ACHN (cell line): ENCODE measurements at places on chromosomes 1 and 21.

DNA sequence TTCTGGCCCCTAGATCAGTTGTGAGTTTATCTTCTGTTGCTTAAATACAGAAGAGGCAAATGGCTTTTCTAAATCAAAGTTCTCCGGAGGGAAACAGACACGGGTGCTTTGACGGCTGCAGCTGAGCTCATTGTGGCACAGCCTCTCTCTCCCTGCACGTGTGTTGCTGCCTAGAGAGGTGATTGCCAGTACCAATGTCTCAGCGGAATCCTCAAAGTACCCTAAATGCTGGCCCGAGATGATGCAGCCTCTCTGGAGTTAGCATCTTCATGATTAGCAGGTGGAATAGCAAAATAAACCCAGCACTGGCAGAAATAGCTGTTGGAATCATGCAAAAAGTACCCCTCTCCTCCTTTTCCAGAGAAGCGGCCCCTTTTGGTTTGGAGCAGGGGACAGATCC, 192.2 kb downstream of the PRDM2 start:
- DNase-seq: no peak

GRCh38 chr1:168145184-168146159, 8.7 kb upstream of the GPR161 start:
- DNase-seq: peak; percentile 92

GRCh38 chr1:24349891-24350290, 30.7 kb downstream of the GRHL3 start:
- no peak for DNase-seq

DNA sequence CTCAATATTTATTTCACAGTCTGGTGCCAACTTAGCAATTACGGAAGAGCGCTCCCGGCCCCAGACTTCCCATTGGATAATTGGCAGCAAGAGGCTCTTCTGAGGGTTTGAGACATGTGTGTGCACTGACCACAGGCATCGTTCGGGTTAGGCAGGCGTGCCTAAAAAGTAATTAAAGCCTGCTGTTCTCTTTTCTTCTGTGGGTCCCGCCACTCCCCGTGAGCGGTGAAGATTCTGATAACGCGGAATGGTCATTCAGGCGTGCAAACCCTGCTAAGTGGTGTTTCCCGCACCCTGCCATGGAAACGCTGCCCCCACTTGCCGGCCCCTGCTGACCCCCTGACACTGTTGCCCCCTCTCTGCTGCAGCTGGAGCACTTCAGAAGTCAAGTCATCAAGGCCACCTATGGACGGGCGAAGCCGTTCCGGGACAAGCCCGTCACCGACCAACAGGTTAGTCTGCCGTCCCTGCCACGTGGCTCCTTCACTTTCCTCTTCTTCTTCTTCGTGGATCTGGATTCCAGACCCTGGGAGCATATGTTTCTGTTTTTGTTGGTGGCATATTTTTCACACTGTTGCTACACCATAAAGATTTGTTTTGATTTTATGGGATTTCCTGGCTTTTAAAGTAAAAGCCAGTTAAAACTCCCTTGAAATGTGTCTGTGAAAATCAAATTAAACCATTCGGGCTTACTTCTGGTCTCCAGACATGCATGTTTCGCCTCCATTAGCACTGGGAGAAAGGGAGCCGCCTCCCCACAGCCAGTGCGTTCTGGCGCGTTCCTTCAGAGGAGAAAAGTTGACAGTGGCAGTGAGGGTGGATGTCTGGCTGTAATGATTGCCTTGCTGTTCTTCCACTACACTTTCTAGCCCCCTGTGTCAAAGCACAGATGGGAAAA, 79.9 kb downstream of the FHAD1 start:
- no peak for DNase-seq

DNA sequence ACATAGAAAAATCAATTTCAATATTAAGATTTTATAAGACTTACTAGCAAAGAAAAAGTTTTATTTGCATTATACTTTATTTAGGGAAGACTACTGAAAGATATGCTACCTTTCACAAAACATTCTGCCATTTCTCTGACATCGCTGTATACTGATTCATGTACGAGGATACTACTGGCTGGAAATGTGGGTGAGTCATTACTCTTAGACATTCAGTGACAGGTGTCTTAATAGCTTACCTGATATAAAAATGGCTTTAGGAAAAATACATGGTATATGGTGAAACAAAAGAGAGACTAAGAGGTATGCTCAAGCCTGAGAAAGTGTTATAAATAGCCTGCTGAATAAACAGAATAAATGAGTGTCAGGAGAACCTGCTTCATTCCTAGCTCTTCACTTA, 73.0 kb upstream of the EXO1 start:
- DNase-seq: no peak

DNA sequence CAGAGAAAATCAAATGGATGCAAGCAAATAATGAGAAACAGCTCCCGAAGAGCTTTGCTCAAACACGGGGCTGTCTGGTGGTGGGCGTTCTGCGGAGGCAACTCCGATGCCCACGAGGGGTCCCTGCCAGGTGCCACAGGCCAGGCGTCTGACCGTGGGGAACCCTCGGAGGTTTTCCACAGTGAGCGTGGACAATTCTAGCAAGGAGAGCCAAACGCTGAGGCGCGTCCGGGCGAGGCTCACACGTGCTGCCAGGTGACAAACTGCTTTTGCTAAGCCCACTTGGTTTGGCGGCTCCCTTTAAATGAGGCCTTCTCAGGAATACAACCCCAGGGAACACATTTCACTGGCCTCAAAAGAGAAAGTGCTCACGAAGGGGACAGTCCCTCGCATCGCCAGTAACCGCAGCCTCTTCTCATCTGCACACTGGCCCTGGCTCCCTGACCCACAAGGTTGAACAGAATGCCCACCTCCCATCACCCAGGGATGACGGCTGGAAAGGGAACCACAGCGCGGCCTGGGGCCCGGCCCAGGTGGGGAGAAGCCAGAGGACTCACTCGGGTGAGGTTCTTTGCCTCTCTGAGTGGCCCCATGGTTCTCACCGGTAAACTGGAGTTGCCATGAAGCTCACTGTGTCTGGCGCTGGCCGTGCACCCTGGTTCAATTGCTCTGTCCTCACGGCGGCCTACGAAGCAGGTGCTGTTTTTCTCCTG, 97.4 kb downstream of the PRDM16 start:
- no peak for DNase-seq

- no peak for DNase-seq
Measured at GRCh38 chr1:82598812-82599211, 798.1 kb downstream of the ADGRL2 start.

- no peak for DNase-seq
Measured at GRCh38 chr1:11341901-11342552, 69.0 kb downstream of the UBIAD1 start.

GRCh38 chr1:237888143-237888542, 2.6 kb downstream of the ZP4 start:
- DNase-seq: no peak
